ENCODE measurements at places on chromosomes 13 and 19.
A peak's percentile ranks its signal among the peaks of the same experiment; 100 is the strongest.

DNA sequence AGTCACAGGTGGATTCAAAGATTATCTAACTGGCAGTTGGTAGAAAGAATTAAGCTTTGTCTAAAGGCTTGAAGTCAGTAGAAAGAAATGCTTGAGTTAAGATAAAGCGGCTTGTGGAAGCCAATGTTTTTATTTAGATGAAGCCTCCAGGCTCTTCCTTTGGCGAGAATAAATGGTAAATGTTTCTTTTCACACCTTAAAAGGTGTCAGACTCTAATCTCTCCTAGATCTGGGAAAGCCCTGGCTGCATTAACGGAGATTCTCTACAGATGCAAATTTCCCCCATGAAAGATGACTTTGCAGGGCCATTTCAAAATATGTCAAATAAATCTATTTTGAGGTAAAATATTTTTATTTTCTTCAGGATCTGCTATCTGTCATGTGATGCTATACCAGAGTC is 37.8 kb upstream of the PCCA start:
- H3K27me3 ChIP-seq, result no peaks in the 10 kb centered on the region
- H3K27ac ChIP-seq, result peak overlapping the region; percentile 71
- H3K4me3 ChIP-seq, result peak overlapping the region; percentile 61
- H3K4me1 ChIP-seq, result peaks cover 5% of the 10 kb centered on the region

- H3K27me3 ChIP-seq, result peaks cover 29% of the 10 kb centered on the region
- H3K4me1 ChIP-seq, result no peaks in the 10 kb centered on the region
- H3K4me3 ChIP-seq, result peak within 1 kb of the TSS; percentile 81
- no peaks in the 10 kb centered on the region for H3K36me3 ChIP-seq
- DNase-seq, result peak; percentile 87
Measured at GRCh38 chr19:49119411-49120324, at the start of gene PPFIA3. PPFIA3 (plus strand) TSS chr19:49119544; CDS start chr19:49127874, 8,330 bp downstream.

DNA sequence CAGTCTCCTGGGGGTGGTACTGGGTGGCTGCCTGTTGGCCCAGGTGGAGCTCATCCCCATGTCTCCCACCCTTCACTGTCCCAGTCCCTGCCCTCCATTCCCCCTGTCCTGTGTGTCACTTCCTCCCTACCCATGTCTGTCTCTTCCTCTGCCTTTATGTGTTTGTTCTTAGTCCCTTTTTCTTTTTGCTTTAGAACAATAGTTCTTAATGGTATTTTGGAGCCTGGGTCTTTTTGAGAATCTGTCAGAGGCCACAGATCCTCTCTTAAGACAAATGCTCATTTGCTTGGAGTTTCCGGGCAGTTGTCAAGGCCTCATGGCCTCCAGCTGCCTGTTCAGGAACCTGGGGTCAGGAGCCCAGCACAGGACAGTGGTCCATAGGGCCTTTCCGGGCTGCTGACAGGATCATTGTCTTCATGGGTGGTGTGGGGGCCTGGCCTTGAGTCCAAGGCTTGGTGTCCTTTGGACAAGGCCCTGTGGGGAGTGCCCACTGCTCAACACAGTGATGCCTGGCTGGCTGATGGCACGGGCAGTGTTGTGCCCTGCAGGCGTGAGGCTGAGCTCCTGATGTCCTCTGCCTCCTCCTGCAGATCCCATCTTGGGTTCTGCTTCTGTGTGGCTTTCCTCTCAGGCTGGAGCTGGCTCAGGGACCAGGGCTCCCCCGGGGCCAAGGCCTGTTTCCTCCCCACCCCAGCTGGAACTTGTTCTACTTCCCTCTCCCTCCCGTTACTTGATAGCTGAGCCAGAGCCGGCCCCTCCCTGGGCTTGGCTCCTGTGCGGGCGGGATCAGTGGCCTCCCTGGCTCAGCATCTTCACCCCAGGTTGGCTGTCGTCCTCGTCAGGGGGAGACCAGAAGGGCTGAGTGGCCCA is 3.5 kb downstream of the EGLN2 start:
- no peaks in the 10 kb centered on the region for H3K27me3 ChIP-seq
- peak overlapping the region; percentile 94 for H3K4me3 ChIP-seq
- peaks cover 69% of the 10 kb centered on the region for H3K36me3 ChIP-seq
- H3K4me1 ChIP-seq, result peaks cover 29% of the 10 kb centered on the region

GRCh38 chr13:54004026-54004699 is 975.5 kb downstream of the OLFM4 start:
- no peak overlapping the region for H3K4me3 ChIP-seq
- DNase-seq, result no peak
- H3K27ac ChIP-seq, result no peak overlapping the region
- no peaks in the 10 kb centered on the region for H3K4me1 ChIP-seq
- H3K27me3 ChIP-seq, result no peaks in the 10 kb centered on the region

DNA sequence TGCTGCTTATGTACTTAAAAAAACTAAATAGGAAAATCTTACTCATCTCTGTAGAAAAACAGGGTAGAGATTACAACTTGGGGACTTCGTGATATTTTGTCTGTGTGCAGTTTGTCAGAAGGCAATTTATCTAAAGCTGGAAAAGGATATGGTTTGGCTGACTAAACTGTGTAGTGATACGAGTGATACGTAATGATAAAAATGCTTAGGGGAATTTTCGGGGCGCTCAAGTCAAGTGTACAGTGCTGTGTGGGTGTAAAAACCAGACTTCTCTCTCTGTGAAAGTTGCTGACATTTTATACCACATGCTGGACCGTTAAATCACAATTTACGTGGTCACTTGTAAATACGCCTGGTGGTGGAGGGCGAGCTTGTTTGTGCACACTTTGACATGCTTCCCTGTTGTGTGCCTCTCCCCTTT is 221.7 kb downstream of the KCNRG start:
- H3K27ac ChIP-seq, result no peak overlapping the region
- no peak overlapping the region for H3K4me3 ChIP-seq
- no peaks in the 10 kb centered on the region for H3K27me3 ChIP-seq
- no peaks in the 10 kb centered on the region for H3K4me1 ChIP-seq
- H3K36me3 ChIP-seq, result no peaks in the 10 kb centered on the region

DNA sequence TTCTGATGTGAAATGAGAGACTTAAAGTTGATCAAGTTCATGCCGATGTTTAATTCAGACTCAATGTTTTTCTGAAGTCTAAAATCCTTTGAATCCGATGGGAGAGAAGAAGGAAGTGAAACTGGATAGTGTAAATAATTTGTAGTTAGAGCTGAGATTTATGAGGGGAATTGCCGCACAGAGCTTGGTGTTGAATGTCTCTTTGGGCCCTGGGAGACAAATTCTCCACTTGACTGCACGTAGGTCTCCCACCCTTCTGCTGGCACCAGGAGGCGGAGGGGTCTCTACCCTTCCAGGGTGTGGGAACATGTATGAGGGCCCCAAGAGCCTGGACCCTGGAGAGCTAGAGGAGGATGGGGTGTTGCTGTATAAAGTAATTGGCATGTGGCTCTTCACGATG is 140.8 kb upstream of the SERP2 start:
- no peaks in the 10 kb centered on the region for H3K4me1 ChIP-seq
- H3K4me3 ChIP-seq, result no peak overlapping the region
- no peak for DNase-seq
- H3K27me3 ChIP-seq, result peaks cover 43% of the 10 kb centered on the region
- H3K36me3 ChIP-seq, result no peaks in the 10 kb centered on the region
- H3K27ac ChIP-seq, result no peak overlapping the region

DNA sequence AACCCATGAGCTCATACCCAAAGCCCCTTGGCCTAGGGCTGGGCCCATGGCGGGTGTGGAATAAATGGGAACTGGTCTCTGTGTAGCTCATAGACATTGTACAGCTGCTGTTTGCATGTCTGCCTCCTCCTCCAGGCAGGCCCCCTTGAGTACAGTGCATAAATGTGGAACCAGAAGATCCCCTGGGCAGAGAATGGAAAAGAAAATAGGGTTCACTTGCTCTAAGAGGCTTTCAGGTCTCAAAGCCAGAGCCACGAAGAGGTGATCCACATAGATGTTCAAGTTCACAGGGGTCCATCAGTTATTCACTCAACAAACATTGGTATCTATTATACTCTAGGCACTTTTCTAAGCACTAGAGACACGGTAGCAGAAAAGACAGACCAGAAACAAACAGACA is 79.2 kb upstream of the CACNA1A start:
- DNase-seq, result no peak
- no peaks in the 10 kb centered on the region for H3K4me1 ChIP-seq
- no peak overlapping the region for H3K4me3 ChIP-seq
- H3K27ac ChIP-seq, result no peak overlapping the region

GRCh38 chr13:36778083-36778671 is 40.8 kb upstream of the RFXAP start:
- no peaks in the 10 kb centered on the region for H3K36me3 ChIP-seq
- peak overlapping the region; percentile 54 for H3K4me3 ChIP-seq
- H3K4me1 ChIP-seq, result peaks cover 15% of the 10 kb centered on the region

DNA sequence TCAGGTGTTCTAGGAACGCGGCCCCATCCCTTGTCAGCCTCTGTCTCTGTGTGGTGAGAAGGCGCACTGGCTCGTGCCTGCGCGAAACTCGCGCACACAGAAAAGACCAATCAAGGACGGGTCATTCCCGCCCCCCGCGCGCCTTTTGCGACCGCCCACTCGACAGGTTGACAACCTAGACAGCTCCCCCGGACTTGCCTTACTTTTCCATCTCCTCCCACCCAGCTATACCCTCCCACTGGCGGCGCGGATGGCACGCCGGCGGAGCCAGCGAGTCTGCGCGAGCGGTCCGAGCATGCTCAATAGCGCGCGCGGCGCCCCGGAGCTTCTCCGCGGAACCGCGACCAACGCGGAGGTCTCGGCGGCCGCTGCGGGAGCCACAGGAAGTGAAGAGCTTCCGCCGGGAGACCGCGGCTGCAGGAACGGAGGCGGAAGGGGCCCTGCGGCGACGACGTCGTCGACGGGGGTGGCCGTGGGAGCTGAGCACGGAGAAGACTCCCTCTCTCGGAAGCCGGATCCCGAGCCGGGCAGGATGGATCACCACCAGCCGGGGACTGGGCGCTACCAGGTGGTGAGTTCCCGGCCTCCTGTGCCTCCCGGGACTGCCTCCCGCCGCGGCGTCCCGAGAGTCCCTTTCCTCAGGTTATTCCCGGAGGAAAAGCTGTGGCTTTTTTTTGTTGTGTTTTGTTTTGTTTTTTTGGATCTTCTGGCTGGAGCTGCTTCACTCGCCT is at the start of gene NDFIP2:
TSS of gene NDFIP2 (plus strand) at position 202 of the 731 bp plus-strand sequence. CDS start at position 251, 49 bp downstream.
- H3K36me3 ChIP-seq, result no peaks in the 10 kb centered on the region
- peak within 1 kb of the TSS; percentile 91 for H3K4me3 ChIP-seq
- H3K27me3 ChIP-seq, result peaks cover 22% of the 10 kb centered on the region
- H3K27ac ChIP-seq, result peak within 1 kb of the TSS; percentile 16
- peaks cover 4% of the 10 kb centered on the region for H3K4me1 ChIP-seq

DNA sequence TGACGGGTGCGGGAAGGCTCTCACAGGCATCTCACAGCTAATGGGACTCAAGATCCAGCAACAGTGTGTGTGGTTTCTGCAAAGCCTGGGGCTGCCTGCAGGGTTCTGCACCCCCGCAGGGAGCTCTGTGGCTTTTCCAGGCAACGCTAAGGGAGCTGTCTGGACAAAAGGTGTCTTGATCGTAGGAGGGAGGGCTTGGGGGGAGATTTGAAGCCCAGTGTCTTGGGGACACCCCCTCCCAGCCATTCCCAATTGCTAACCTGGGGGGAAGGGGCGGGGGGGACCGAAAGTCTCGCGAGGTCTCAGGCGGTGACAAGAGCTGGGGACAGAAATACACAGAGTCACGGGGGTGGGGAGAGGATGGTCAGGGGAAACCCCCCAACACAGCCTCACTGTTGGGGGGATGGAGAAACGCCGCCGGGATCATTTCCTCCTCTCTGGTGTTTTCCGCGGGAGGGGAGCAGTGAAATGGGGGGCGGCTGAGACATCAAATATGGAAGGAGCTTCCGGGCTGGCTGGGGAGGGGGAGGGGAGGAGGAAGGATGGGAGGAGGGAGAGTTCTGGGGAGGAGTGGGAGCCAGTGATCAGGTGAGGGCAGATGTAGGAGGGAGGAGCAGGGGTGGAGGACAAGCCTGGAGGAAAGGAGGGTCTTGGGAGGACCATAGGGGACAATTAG is 13.3 kb downstream of the KCNC3 start:
- peak; percentile 92 for DNase-seq
- no peaks in the 10 kb centered on the region for H3K4me1 ChIP-seq
- H3K36me3 ChIP-seq, result no peaks in the 10 kb centered on the region
- no peak overlapping the region for H3K27ac ChIP-seq
- H3K4me3 ChIP-seq, result peak overlapping the region; percentile 56

GRCh38 chr13:27793507-27794367 is 1.5 kb downstream of the GSX1 start:
- peaks cover 100% of the 10 kb centered on the region for H3K27me3 ChIP-seq
- no peak overlapping the region for H3K27ac ChIP-seq
- H3K4me1 ChIP-seq, result no peaks in the 10 kb centered on the region
- no peaks in the 10 kb centered on the region for H3K36me3 ChIP-seq

- no peaks in the 10 kb centered on the region for H3K27me3 ChIP-seq
- DNase-seq, result no peak
- H3K36me3 ChIP-seq, result peaks cover 17% of the 10 kb centered on the region
- H3K4me3 ChIP-seq, result no peak overlapping the region
Measured at GRCh38 chr19:4673726-4674125, 3.6 kb upstream of the MYDGF start.

- H3K4me3 ChIP-seq, result no peak overlapping the region
- H3K27me3 ChIP-seq, result no peaks in the 10 kb centered on the region
- peak; percentile 63 for DNase-seq
- peaks cover 12% of the 10 kb centered on the region for H3K36me3 ChIP-seq
Measured at GRCh38 chr19:16232568-16232967, 34.9 kb downstream of the AP1M1 start.
